ENCODE measurements at places on chromosomes 1 and 21.

- DNase-seq, result no peak
Measured at GRCh38 chr1:152566681-152567080, at the start of gene LCE3E. Gene LCE3E (minus strand): TSS chr1:152566780. CDS start chr1:152566208, 572 bp downstream.

DNA sequence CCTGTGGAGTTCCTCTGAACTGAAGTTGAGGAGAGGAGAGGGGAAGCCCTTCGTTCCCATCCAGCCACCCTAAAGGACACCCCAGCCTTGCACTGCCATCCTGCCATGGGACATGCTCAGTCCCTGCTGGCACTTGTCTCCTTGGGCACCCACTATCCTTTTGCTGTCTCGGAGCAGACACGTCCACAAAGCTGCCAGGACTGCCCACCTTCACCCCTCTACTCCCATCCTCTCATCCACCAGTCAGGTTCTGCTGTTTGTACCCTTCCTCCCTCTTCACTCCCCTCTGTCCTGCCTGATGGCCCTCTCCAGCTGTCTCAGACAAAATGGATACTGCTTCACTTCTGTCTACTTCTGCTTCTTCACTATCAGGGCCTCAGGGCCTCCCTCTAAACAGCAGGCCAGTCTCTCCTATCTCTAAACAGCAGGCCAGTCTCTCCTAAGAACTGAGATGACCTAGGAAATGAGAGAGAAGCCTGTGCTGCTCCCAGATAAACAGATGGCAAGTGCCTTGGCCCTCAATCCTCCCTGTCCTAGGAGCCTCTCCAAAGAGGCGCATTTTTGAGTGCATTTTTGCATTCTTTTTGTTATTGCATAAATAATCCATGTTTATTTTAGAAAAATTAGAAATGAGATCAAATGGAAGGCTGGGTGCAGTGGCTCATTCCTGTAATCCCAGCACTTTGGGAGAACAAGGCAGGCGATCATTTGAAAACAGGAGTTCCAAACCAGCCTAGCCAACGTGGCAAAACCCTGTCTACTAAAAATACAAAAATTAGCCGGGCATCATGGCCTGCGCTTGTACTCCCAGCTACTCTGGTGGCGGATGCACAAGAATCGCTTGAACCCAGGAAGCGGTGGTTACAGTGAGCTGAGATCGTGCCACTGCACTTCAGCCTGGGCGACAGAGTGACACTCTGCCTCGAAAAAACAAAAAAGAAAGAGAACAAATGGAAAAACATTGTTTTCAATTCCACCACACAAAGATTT lies 4.4 kb upstream of the PYCR2 start:
- DNase-seq, result no peak

DNA sequence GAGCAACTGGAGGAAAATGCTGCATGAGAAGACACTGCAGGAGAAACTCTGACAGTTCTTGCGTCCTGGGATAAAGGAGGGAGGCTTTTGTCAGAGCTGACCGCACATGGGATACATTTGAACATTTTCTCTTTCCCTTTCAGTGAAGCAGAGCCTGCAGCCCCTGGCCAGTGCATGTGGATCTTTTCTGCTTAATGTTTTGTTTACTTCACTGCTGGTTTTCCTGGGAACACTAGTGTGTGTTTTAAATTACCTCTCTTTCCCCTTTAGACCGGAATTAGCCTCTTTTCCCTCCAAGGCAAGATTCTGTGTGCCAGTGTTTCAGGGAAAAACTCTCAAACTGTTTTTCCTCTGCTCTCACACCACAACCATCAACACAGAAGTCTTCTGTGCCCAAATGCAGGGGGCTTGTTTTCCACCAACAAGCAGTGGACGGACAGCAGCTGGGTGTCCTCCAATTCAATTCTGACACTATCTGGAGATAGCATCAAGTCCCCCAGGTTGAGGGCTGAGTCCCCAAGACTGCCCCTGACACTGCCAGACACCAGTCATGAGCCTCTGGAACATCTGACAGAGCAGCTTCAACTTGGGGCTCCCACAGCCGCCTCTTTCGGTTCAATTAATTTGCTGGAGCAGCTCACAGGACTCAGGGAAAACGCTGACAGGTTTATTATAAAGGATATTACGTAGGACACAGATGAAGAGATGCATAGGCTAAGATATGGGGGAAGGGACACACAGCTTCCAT lies 136.2 kb downstream of the RHOU start:
- DNase-seq, result no peak

DNA sequence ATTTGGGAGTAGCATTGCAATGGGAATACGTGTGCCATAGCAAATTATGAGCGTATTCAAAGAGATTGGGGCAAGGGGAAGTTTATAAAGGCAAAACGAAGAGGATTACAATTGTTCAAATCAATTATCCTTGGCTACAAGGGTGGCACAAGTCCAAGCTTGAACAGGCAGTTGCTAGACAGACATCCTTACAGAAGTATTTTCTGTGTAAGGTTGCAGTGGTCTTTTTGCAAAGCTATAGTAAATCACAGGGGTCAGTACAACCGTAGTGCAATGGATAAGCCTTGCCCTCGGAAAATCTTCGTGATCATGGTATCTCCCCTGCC lies 37.4 kb upstream of the HAO2 start:
- DNase-seq, result no peak

- no peak for DNase-seq
Measured at GRCh38 chr1:110364221-110364620, 25.0 kb downstream of the RBM15 start.

DNA sequence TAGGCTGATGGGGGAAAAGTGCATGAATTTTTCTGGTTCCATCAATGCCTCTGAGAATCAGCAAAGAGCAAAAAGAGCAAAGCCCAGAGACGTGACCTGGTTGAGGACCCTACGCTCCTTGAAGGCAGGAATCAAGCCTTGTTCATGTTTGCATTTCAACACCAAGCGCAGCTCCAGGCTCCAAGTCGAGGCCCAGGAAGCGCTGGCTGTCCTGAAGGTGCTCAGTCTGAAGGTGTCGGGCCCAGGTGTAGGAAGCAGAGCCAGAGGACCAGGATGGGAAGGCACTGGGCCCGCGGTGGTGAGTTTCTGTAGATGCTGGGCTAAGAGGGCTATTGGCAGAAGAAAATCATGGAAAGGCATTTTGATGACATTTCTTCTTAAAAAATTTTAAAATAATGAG lies 25.6 kb upstream of the KCNE2 start:
- DNase-seq, result no peak

GRCh38 chr1:115118086-115118485 lies 28.8 kb upstream of the TSPAN2 start:
- no peak for DNase-seq

- DNase-seq, result no peak
Measured at GRCh38 chr1:168431882-168432281, 111.9 kb downstream of the XCL2 start.

- DNase-seq, result no peak
Measured at GRCh38 chr1:54459140-54459539, 52.9 kb upstream of the SSBP3 start.

GRCh38 chr1:160997323-160998038 lies 23.5 kb downstream of the F11R start:
- peak; percentile 26 for DNase-seq

- peak; percentile 4 for DNase-seq
Measured at GRCh38 chr1:248924696-248925532, 18.9 kb downstream of the PGBD2 start.

DNA sequence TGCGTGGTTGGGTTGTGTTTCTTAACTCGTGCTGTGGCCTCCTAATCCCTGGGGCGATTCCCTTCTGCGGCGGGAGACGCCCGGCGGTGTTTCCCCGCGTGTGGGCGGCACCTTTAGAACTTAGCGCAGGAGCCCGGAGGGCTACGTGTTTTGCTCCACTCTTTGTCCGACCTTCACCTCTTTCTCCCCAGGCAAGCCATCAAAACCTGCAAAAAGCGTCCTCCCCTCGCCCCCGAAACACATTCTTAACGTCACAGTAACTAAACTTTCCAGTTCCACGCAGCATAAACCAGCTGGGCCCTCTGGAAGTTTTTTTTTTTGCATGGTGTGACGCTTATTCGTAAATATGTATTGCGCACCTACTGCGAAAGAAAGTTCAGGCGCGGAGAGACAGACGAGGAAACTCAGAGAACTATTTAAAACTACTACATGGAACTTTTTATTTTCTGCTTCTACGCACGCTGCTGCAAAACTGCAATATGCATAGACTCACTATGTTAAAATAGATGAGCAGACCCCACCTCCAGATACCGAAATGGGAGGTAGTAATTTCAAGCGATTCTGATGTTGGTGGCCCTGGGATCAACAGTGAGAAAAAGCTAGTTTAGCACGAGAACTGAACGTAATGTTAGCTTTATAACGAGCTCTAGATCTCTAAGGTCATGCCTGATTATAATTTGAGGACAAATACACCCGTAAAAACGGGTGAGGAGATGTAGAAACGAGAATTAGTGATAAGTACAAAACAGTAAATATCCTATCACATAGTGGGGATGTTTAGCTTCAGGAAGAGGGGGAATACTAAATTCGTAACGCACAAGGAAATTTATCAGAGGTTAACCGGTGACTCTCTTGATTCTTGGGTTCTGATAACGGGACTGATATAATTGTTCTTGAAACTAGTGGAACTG lies 920 bp downstream of the MTR start:
- no peak for DNase-seq

DNA sequence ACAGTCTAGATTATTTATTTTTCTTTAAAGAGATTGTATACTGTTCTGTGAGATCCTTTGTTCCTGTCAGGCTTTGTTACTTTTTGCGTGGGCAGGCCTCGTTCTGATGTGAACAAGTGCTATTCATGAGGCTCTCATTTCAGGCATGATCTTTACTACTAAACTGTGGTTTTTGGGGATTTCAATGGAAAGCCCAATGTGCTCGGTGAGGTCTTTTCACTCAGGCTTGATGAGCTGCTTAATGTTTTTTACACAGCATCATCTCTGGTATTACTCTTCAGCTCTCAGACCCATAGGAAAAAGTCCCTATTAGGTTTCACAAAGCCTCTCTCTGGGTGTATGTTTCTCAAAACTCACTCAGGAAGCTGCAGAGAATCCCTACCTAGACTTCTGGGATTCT lies 419.4 kb downstream of the GPATCH2 start:
- DNase-seq, result no peak

DNA sequence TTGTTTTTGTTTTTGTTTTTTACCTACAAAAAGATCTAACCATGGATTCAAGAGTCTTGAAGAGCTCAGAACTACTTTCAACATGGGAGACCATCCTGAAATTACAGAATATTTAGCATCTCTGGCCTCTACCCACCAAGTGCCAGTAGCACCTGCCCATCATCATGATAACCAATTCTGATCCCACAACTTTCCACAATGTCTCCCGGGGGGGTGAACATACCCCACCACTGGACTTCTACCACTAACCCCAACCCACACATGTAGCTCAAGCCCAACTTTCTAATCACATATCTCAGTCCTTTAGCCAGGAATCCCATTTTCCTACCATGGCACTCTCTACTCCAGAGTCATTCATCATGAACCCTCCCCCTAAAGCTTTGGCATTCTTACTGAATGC lies 15.7 kb upstream of the IFNAR2 start:
- no peak for DNase-seq

GRCh38 chr1:209929751-209930150 lies 8.3 kb upstream of the SYT14 start:
- no peak for DNase-seq

DNA sequence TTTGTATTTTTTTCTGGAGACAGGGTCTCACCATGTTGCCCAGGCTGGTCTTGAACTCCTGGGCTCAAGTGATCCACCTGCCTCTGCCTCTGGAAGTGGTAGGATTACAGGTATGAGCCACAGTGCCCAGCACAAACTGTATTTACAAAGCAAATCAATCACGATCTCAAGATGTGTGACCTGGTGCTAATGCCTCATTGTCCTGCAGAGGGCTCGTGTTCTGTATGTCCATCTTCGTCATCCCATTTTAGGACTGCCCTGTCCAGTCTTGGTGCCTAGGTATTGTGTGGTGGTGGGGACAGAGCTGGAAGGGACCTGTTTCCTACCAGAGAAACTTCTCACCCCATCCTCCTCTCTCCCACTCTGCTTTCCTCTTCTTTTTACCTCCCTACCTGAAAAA lies 20.2 kb downstream of the PROK1 start:
- no peak for DNase-seq

- DNase-seq, result no peak
Measured at GRCh38 chr21:25984538-25984937, 186.0 kb downstream of the APP start.

DNA sequence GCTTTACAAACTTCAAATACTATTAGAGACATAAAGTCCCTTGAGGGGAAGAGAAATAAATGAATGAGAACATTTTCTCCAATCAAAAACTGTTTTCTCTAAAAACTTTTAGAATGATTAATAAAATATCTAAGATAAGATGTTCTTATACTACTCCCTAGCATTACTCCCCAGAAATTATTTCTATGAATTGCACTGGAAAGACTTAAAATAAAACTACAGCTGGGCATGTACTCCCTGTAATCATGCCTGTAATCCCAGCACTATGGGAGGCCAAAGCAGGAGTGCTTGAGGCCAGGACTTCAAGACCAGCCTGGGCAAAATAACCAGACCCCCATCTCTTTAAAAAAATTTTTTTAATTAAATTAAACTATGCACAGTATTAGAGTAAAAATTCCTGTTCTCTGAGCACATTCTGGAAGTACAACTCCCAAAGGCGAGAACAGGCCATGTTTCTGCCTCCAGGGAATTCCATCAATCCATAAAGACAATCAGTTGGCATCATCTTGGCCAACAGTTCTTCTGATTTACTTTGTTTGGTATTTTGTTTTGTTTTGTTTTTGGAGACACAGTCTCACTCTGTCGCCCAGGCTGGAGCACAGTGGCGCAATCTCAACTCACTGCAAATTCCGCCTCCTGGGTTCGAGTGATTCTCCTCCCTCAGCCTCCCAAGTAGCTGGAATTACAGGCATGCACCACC lies 77.9 kb downstream of the TGFBR3 start:
- DNase-seq, result no peak

DNA sequence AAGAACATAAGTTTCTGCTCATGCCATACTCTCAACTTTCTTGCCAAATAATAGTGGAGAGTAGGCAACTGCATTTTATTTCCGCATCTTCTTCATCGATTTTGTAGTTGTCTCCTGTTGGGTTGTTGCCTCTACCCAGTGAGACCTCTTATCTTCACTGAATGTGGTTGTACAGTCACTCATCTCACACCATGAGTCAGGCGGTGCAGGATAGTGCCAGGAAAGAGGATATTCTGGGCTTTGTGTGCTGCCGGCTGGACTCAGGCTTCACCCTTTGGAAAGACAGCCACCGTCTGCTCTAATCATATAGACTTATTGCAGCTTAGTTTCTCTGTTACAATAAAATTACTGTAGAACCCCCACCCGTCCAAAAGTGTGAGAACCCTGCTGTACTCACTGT lies 154.3 kb upstream of the USP24 start:
- DNase-seq, result no peak
